ENCODE measurements at places on chromosomes 3 and 15. TPM values are rescaled to one million over a fixed set of nuclear protein-coding genes. Genes with fewer than 3 reads are reported as not detected.

RAD51 gene
- 8.1 TPM for polyA plus RNA-seq

LRRC15 gene
- polyA plus RNA-seq, result 0.03 TPM

DNA sequence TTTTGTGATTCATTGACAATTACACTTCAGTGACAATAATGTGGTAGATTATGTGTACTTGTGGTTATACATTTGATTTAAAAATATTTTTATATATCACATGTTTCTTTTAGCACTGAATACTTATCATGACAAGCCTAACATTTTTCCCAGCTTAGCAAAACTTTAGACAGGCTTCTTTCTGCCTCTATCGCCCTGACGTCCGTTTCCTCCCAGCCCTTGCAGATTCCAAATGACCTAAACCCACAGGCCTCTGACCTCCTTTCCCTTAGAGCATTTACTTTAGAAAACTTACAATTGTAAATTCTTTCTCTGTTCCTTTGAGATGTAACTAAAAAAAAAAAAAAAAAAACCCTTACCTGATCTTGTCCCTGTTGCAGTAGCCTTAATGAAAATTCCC, 326.1 kb downstream of the UNC13C start:
- no peaks in the 10 kb centered on the region for H3K36me3 ChIP-seq
- no peak overlapping the region for H3K4me3 ChIP-seq
- no peaks in the 10 kb centered on the region for H3K4me1 ChIP-seq

- H3K27ac ChIP-seq, result no peak overlapping the region
- H3K27me3 ChIP-seq, result no peaks in the 10 kb centered on the region
- DNase-seq, result no peak
- no peaks in the 10 kb centered on the region for H3K36me3 ChIP-seq
These were observed 222.0 kb downstream of the P3H2 start for GRCh38 chr3:189898559-189899153.

- H3K27me3 ChIP-seq, result no peaks in the 10 kb centered on the region
- H3K4me3 ChIP-seq, result no peak overlapping the region
- H3K36me3 ChIP-seq, result no peaks in the 10 kb centered on the region
- no peak overlapping the region for H3K27ac ChIP-seq
- no peak for DNase-seq
- H3K4me1 ChIP-seq, result no peaks in the 10 kb centered on the region
These were observed 17.7 kb upstream of the CCR9 start for GRCh38 chr3:45868650-45869049.

GRCh38 chr3:71984843-71985613, 200.1 kb upstream of the PROK2 start:
- H3K27me3 ChIP-seq, result no peaks in the 10 kb centered on the region
- peaks cover 20% of the 10 kb centered on the region for H3K4me1 ChIP-seq
- no peak overlapping the region for H3K27ac ChIP-seq
- DNase-seq, result no peak
- no peaks in the 10 kb centered on the region for H3K36me3 ChIP-seq

DNA sequence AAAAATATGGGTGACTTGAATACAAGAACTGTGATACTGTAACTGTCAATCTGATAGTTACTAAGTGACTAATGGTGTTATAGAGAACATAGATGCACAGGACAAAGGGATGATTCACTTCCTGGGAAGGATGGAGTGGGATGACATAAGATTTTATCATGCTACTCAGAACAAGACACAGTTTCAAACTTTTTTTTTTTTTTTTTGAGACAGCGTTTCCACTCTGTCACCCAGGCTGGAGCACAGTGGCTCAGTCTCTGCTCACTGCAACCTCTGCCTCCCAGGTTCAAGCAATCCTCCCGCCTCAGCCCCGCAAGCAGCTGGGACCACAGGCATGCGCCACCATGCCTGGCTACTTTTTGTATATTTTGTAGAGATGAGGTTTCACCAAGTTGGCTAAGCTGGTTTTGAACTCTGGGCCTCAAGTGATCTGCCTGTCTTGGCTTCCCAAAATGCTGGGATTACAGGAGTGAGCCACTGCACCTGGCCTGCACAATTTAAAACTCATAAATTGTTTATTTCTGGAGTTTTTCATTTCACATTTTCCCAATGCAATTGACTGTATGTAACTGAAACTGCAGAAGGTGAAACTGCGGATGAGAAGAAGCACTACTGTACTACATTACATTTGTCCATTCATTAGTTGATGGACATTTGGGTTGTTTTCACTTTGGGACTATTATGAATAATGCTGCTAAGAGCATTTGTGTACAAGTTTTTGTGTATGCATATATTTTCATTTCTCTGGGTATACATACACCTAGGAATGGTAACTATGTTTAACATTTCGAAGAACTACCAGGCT, 40.6 kb downstream of the ADIPOQ start:
- H3K4me1 ChIP-seq, result no peaks in the 10 kb centered on the region
- H3K36me3 ChIP-seq, result no peaks in the 10 kb centered on the region
- H3K27ac ChIP-seq, result no peak overlapping the region
- DNase-seq, result no peak

DNA sequence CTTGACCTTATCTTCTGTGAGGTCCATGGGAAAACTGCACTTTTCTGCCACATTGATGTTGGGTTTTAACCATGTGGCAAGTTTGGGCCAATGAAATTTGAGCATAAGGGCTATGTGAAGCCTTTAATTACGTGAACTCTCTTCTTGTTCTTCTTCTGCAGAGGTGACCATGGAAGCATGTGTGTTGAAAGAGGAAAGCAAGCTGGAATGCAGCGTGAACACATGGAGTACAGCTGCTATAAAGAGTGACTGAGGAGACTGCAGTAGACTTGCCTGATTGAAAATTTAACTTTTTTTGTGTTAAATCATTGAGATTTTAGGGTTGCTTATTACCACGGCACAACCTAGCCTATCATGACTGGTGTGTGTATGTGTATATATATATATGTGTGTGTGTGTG, 347.3 kb downstream of the ZIC1 start:
- no peak for DNase-seq
- H3K4me1 ChIP-seq, result no peaks in the 10 kb centered on the region
- H3K27me3 ChIP-seq, result no peaks in the 10 kb centered on the region
- H3K4me3 ChIP-seq, result no peak overlapping the region

All from large intestine (tissue), 12 donors.